NCI-H1417 treated with DMSO at 0.1 percent for 48 hours (cell line): ENCODE measurements at places on chromosomes 3 and 15.

GRCh38 chr15:101233651-101234280 lies 18.1 kb downstream of the CHSY1 start:
- DNase-seq, result no peak

DNA sequence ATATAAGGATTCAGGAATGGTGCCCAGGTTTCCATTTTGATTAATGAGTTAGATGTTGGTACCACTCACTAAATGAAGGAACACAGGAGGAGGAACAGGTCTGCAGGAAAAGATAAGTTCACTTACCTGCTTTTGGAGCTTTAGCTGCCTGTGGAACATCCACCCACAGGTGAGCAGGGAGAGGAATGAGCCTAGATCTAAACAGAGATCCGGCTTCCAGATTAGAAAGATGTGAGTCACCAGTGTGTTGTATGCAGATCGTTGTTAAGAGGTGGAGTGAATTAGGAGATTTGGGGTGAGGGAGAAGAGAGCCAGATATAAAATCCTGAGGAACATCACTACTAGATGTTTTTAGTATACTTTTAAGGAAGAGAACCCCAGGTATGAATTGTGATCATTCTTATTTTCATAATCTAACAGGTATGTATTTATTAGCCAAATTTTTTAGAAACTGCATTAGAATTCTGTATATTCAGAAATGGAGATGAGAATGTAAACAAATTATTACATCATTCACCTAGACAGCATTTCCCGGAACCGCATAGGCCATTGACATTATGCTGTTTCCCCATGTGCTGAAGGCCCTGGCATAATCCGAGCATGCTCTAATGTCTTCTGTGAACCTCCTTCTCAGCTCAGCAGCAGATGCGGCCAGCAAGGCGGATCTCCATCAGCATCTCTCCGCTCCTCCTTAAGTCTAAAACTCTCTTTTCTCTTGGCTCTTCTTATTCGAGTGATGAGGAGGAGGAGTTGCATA lies 118.2 kb downstream of the KLHL25 start:
- DNase-seq, result no peak

GRCh38 chr3:108103886-108104797 lies 13.3 kb upstream of the CD47 start:
- no peak for DNase-seq

DNA sequence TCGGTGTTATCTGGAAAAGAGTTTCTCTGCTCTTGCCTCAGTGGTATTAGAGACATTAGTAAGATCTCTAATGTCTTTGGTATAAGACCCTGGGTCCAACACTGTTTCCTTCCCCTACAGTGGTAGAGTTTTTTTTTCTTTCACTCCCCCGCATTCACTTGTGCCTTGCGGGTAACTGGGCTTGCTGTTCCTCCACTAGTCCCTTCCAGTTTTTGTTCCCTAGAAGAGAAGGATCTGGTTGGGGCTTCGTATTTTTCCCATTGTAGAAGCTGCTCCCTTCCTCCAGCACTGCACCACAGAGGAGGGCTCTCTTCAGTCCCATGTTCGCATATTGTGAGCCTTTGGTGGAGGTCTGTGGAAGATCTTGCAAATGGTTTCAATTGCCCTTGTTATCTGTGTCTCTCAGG lies 13.7 kb downstream of the CTDSPL2 start:
- DNase-seq, result no peak

DNA sequence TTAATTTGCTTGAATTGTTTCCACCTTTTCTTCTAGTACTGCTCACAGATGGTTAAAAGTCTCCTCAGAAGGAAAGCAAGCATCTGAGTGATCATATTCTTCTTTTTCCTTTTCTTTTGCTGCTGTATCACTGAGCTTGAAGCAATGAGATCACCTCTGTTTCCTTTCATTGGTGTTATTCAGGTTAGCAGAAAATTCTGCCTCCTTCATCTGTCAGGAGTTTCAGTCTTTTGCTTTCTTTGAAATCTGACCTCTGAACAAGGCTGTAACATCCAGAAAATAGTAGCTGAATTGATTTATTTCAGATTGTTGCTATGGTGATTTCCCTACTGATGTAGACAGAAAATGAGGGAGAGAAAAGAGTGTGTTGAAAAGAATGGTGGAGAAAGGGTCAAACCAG lies 343.0 kb downstream of the MFSD1 start:
- DNase-seq, result no peak

- no peak for DNase-seq
Observed at GRCh38 chr15:57216288-57216687, 160.0 kb upstream of the CGNL1 start.

- DNase-seq, result no peak
Observed at GRCh38 chr15:40283615-40284300, 894 bp upstream of the ANKRD63 start.

GRCh38 chr3:25354071-25354470 lies 74.0 kb upstream of the RARB start:
- DNase-seq, result no peak

GRCh38 chr3:125023833-125024555 lies 31.8 kb downstream of the HEG1 start:
- no peak for DNase-seq

GRCh38 chr3:10025205-10026083 lies 793 bp upstream of the FANCD2 start:
- no peak for DNase-seq

- no peak for DNase-seq
Observed at GRCh38 chr3:174295306-174296092, 563.6 kb upstream of the NAALADL2 start.

DNA sequence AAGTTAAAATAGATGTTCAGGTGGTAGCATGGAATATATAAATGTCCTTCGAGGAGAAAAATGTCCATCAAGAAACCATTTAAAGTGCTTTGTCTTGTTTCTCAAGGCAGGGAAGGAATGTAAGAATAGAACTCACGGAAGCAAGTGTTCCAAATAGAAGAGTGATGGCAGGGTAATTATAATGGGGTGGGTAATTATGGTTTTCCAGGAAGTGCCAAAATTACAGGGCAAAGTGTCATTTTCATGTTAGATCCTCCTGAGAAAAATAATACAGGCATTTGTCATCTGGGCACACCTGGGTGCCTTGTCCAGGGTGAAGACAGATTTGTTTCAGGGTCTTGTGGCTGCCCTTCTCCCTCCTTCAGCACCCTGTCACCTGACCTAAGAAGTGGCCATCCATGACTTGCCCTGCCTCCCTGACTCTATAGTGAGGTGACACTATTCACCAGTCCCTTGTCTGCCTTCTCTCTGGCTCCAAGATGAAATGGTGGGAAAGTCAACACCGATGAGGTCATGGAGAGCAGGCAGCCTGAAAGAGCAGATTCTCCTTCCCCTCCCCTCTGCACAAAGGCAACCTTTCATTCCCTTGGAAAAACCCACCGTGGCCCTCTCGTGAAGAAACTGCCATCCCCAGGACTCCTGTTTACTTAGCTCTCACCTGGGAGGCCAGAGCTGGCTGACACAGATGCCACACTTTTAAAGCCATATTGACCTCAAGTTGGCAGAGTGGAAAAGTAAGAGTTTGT lies 45.1 kb upstream of the AMOTL2 start:
- no peak for DNase-seq

- DNase-seq, result no peak
Observed at GRCh38 chr15:82679626-82680199, 30.0 kb downstream of the AP3B2 start.

GRCh38 chr3:126201168-126201567 lies 20.8 kb upstream of the ALDH1L1 start:
- no peak for DNase-seq
